Naive thymus-derived CD4-positive, alpha-beta T cell (primary cell): ENCODE measurements at places on chromosomes 1 and 21. TPM values are rescaled to one million over a fixed set of nuclear protein-coding genes. Genes with fewer than 3 reads are reported as not detected.

- no peak for DNase-seq
These were observed 13.3 kb downstream of the DISP3 start for GRCh38 chr1:11492235-11492634.

DNA sequence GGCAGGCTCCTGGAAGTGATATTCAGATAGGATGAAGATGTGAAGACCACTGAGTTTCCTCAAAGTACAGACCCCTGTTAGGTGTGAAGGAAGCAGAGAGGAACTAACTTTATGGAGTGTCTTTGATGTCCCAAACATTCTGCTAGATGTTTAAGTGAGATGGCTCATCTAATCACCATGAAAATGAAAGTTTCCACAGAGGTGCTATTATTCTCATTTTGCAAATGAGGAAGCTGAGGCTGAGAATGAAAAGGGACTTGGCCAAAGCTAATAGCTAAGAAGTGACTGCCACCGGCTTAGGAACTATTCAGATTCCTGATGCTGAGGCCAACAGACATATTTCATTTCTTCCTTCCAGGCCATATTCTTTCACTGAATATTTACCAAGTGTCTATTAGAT, 45.9 kb upstream of the WLS start:
- no peak for DNase-seq

DNA sequence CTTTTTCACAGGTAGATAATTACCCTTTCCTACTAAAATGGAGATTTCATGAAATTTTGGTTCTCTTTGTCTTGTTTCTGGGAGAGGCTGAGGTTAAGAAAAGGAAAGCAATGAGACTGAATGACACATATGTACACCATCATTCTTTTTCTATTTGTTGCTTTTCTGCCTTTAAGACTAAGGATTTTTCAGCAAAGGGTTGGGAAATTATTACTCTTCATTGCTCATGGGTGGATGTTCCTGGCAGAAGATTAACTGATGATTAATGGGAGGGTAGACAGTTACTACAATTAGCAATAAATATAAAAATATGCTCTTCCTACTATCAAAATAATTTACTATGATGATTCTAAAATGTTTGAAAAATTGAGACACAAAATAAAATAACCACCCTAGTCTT, 316.5 kb upstream of the USP24 start:
- DNase-seq = no peak

GRCh38 chr1:203692565-203693470, 66.2 kb downstream of the ATP2B4 start:
- DNase-seq = no peak

DNA sequence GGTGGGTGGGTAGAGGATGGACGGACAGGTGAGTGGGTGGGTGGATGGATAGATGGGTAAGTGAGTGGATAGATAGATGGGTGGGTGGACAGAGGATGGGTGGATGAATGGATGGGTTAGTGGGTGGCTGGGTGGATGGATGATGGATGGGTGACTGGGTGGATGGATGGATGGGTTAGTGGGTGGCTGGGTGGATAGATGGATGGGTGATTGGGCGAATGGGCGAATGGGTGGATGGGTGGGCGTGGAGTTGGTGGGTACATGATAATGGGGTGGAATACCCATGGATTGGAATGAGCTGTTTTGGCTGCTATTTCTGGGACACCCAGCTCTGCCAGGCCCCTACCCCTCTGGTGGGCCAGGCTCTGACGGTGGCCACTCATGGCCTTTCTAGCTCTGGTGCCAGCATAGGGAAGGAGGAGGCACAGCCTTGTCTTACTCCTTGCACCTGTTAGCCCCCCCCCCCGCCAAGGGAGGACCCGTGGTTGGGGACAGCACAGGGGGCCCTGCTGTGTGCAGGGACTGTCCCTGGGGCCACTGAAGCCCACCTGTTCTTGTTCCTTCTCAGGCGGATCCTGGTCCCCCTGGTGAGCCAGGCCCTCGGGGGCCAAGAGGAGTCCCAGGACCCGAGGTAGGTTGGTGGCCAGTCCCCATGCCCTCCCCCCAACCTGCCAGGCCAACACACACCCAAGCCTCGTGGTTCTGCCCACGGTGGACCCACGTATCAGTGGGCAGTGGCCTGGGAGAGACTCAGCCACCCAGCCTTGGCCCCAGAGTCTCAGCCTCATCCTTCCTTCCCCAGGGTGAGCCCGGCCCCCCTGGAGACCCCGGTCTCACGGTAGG, 26.4 kb downstream of the COL6A2 start:
- DNase-seq = no peak

GRCh38 chr1:26529655-26530409, at the start of gene RPS6KA1:
Gene RPS6KA1, plus strand, starts transcription at chr1:26529761. Its CDS starts 160 bp downstream, at chr1:26529921.
- DNase-seq = peak; percentile 53

GRCh38 chr21:42737951-42738590, 84.7 kb downstream of the PDE9A start:
- no peak for DNase-seq

DNA sequence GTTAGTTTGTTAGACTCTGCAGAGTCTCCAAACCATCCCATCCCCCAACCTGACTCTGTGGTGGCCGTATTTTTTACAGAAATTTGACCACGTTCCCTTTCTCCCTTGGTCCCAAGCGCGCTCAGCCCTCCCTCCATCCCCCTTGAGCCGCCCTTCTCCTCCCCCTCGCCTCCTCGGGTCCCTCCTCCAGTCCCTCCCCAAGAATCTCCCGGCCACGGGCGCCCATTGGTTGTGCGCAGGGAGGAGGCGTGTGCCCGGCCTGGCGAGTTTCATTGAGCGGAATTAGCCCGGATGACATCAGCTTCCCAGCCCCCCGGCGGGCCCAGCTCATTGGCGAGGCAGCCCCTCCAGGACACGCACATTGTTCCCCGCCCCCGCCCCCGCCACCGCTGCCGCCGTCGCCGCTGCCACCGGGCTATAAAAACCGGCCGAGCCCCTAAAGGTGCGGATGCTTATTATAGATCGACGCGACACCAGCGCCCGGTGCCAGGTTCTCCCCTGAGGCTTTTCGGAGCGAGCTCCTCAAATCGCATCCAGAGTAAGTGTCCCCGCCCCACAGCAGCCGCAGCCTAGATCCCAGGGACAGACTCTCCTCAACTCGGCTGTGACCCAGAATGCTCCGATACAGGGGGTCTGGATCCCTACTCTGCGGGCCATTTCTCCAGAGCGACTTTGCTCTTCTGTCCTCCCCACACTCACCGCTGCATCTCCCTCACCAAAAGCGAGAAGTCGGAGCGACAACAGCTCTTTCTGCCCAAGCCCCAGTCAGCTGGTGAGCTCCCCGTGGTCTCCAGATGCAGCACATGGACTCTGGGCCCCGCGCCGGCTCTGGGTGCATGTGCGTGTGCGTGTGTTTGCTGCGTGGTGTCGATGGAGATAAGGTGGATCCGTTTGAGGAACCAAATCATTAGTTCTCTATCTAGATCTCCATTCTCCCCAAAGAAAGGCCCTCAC, at the start of gene OLIG2:
Gene OLIG2 (plus strand): TSS at position 447 of the 954 bp plus-strand sequence. CDS start 928 bp downstream, outside the sequence.
- no peak for DNase-seq

DNA sequence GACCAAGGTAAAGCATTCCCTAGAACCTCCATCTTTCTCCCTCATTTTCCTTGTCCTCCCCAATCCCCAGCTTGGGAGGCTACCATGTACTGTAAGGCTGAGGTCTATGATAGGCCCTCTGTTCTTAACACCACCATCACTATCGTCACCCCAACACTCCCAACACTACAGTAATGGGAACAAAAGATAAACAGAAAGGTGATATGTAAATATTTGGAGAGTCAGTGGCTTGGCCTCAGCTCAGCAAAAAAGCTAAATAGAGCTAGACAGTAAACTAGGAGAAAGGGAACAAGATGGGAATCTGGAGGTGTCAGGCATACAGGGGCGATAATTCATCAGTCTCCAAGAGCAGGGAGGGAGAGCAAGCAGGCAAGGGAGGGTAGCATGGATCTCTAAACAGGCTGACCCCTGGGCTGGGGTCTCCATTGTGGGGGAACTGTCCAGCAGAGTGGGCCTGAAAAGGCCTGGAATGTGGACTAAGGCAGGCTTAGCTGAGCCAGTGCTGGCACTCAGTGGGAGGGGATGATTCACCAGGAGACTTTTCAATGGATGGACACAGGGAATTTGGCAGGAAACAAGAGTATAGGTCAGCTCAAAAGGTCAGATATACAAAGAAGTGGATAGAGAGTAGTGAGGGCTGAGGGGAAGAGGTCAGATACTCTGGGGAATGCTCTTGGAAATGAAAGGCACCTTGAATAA, 6.7 kb downstream of the WNT2B start:
- DNase-seq = no peak

GRCh38 chr1:84861516-84861915, 31.5 kb downstream of the LPAR3 start:
- no peak for DNase-seq

DNA sequence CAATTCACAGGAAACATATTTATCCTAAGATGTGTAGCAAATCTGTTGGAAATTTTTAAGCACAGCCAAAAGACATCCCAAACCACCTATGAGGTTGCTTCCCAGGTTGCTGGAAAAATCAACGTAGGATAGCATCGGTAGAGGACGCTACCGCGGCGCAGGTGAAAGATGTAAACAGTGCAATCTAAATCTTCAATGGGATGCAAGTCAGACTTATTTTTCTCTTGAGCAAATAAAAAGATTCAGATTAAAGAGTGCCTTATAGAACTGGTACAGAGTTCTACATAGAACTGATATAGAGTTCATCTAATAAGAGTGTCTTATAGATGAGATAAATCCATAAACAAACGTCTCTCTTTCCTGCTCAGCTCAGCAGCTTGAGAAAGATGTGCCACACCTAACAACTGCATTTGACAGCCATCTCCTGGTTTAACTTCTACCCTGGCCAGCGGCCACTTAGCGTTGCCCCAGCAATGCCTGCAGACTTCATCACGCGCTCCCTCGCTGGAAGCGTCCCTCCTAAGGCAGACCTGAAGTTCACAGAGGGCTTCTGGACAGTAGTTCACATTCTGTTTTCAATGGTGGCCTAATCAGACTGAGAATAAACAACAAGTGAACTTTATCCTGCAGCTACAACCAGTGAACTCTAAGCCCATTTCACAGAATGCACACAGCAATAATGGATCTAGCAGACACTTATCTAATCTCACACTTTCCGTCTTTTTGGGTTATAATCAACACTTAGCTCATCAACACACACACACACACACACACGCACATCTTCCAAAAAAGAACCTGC, 164.5 kb downstream of the TOMM20 start:
- no peak for DNase-seq

GRCh38 chr1:70674941-70675685, 264.0 kb downstream of the CTH start:
- DNase-seq = no peak

- DNase-seq = no peak
These were observed 5.8 kb upstream of the PLA2G2D start for GRCh38 chr1:20125100-20125499.

DNA sequence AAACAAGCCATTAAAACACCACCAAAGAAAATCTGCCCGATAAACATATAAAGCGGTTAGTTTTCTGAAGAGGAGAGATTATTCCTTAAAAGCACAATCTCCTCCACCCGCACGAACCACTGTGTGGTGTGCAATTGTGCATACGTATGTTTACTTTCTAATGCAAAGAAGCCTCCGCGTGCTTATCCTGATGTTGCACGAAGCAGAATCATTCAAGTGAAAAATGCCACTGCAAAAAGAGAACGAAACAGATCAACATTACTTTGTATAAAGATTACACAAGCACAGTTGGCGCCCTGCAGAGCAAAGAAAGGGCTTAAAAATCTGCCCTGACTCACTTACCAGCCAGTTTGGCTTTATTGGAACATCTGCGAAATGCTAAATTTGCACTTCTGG, 166.8 kb downstream of the ZNF281 start:
- no peak for DNase-seq

DNA sequence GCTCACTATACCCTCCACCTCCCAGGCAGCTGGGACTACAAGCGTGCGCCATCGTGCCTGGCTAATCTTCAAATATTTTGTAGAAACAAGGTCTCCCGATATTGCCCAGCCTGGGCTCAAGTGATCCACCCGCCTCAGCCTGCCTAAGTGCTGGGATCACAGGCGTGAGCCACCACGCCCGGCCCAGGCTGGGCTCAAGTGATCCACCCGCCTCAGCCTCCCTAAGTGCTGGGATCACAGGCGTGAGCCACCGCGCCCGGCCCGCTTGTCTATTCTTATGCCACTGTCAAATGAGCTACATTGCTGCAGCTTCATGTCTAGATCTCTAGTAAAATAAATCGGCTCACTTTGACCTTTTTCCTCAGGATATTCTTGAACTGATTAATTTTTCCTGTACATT, 107.7 kb upstream of the COL6A1 start:
- DNase-seq = no peak

The GBP1 gene
- 298 and 319 TPM in 2 replicates for total RNA-seq

The FCMR gene
- total RNA-seq = 903 TPM

The ESPN gene
- 2.9 TPM for total RNA-seq

The SPATA46 gene
- not detected for total RNA-seq
